ENCODE measurements at places on chromosomes 11 and 22. TPM values are rescaled to one million over a fixed set of nuclear protein-coding genes. Genes with fewer than 3 reads are reported as not detected.

The TMEM45B gene
- not detected for total RNA-seq

The UBQLNL gene
- 0.14 TPM for total RNA-seq

The GRM5 gene
- under 0.01 TPM for total RNA-seq

The C11orf86 gene
- total RNA-seq = 0.28 TPM

The PLEKHA7 gene
- total RNA-seq = 0.18 TPM

The CCDC116 gene
- total RNA-seq = 0.18 TPM

The TNNI2 gene
- not detected for total RNA-seq

The OR5A1 gene
- total RNA-seq = not detected

The MYO18B gene
- total RNA-seq = under 0.01 TPM

The PKP3 gene
- 1.6 TPM for total RNA-seq

The C11orf87 gene
- not detected for total RNA-seq

The RGL4 gene
- not detected for total RNA-seq

The USP2 gene
- total RNA-seq = 0.09 TPM

The HTR3A gene
- not detected for total RNA-seq

The CASP4 gene
- 168 TPM for total RNA-seq

The OR6A2 gene
- 0.14 TPM for total RNA-seq

The YAP1 gene
- total RNA-seq = 114 TPM

The CRYBB3 gene
- total RNA-seq = not detected

The LAYN gene
- total RNA-seq = 60.4 TPM

The SLC22A9 gene
- not detected for total RNA-seq

The OR52H1 gene
- 0.43 TPM for total RNA-seq

The RAPSN gene
- 0.18 TPM for total RNA-seq

The FXYD2 gene
- total RNA-seq = not detected

The CD6 gene
- not detected for total RNA-seq

The CALCA gene
- total RNA-seq = not detected
